ENCODE measurements at places on chromosomes 7 and 10.

GRCh38 chr7:137987563-137987962 lies 14.3 kb downstream of the CREB3L2 start:
- DNase-seq = no peak

DNA sequence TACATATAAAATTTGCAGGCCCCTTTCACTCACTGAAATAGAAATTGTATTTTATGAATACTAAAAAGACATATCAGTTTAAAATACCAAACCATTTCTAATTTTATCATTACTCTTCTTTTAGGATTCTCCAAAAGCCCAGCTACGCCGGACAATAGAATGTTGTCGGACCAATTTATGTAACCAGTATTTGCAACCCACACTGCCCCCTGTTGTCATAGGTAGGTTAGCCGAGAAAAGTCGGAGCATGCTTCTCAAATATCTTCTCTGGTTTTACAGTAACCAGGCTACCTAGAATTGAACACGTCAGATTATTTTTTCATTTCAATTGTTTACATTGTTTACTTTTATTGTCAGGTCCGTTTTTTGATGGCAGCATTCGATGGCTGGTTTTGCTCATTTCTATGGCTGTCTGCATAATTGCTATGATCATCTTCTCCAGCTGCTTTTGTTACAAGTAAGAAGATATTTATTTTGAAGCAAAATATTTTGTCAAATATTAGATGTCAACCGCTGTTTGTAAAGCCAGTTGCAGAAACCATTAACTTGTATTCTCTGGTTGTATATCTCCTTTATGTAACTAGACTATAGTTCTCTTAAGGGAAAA lies 57.6 kb downstream of the MMRN2 start:
- peak; percentile 19 for DNase-seq

DNA sequence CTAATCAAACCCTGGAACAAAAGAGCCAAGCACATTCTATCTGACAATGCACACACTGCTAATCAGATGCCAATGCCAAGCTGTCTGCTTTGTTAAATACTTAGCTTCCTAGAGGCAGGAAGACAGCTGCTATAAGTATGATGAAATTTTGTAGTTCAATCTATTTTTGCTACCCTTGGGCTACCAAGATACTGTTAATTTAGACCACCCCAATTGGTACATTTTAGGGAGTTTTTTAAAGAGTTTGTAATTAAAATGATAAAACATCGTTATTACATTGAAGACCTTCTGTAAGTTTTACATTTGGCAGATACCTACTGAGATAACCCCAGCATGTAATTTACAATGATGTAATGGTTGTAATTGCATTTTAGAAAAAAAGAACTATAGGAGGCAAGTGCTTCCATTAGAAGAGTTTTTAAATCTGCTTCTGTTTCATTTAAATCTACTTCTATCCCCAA lies 268.5 kb downstream of the ADK start:
- no peak for DNase-seq

GRCh38 chr7:40881405-40881926 lies 746.7 kb downstream of the SUGCT start:
- no peak for DNase-seq
